ENCODE measurements at places on chromosomes 12 and 14. TPM values are rescaled to one million over a fixed set of nuclear protein-coding genes. Genes with fewer than 3 reads are reported as not detected.

Gene RPAP3
- total RNA-seq = 44.8 TPM

Gene PZP
- total RNA-seq = not detected

Gene RPL41
- total RNA-seq = 5,583 TPM

Gene DENND5B
- total RNA-seq = 15.8 TPM

Gene STON2
- 0.91 TPM for total RNA-seq

Gene RBM19
- 16.4 TPM for total RNA-seq

Gene SIX1
- total RNA-seq = 10.1 TPM

Gene SALL2
- 1.6 TPM for total RNA-seq

Gene C12orf42
- total RNA-seq = not detected

Gene TOMM20L
- not detected for total RNA-seq

Gene FAM181A
- not detected for total RNA-seq

Gene RFX4
- total RNA-seq = not detected

Gene APOF
- total RNA-seq = not detected

Gene LRP1
- total RNA-seq = 16.3 TPM

Gene ASCL1
- total RNA-seq = not detected

Gene SLC17A8
- not detected for total RNA-seq
